ENCODE measurements at places on chromosomes 4 and X.

GRCh38 chrX:20311505-20311904, 44.8 kb upstream of the RPS6KA3 start:
- DNase-seq = no peak

- DNase-seq = no peak
Observed at GRCh38 chr4:181661923-181662322, 581.3 kb upstream of the TENM3 start.

DNA sequence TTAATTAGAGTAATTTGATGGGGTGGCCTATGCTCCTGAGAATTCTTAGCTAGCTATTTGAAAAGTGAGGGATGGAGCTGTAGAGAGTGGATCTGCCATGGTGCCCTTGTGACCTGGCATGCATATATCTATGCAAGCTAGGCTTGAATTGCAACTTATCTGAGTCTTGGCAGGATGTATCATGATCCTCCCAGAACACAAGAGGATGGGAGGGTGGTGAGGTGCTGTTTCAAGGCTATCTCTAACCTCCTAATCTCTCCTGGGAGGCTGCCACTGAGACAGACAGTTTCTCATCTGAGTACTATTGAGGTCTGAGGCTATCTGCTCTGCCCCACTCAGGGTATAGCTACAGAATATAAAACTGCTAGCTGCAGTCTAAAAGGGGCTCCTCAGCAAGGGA, 56.6 kb downstream of the BRCC3 start:
- no peak for DNase-seq

- no peak for DNase-seq
Observed at GRCh38 chr4:83022724-83023450, 12.1 kb upstream of the COPS4 start.

DNA sequence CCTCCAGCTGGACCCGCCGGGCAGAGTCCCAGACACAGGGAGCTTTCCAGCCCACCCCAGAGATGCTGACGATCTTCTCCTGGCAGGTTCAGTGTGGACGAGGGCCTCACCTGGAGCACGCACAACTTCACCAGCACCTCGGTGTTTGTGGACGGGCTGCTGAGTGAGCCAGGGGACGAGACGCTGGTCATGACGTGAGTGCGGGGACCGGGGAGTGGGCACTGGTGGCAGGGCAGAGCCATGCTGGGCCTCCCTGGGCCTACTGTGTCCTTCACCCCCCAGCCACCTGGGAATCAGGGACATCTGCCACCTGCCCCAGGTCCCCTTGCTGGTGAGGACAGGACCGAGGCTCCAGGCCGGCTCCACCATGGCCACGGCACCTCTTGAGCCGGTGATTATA, 235.6 kb downstream of the AFAP1 start:
- no peak for DNase-seq

DNA sequence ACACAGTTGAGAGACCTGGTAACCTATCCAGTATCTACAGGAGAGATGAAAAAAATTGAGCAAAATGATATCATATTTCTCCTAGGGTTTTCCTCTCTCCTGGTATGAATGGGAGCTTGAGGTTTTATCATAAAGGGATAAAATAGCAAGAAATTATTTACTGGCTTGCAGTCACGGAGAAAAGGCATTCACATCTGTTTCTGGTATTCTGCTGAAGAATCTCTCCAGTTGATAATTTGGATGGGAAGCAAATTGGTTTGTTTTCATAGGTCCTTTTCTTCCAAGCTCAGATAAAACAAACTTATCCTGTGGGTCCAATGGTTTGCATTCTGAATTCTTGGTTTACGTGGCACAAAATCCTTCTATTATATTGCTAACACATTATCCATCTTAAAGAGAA, 83.1 kb upstream of the GYPA start:
- DNase-seq = no peak

DNA sequence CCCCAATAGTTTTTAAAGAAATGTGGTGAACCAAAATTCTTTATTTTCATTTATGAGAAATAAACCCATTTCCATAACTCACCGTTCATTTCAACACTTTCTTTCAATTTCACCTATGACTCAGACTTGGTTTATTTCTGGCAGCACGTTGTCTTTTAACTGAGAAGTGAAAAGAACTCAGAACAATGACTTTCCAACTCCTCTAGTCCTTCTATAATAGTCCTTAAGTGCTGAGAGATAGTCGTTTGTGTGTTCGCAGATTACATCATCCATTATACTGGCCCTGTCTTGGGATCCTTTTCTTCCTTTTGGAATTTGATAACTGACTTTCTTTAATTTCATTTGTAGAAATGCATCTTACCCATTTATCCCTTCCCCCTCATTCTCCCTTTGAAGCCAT, 113.6 kb downstream of the GLUD2 start:
- no peak for DNase-seq

- DNase-seq = no peak
Observed at GRCh38 chrX:155231163-155231562, 14.9 kb downstream of the VBP1 start.

GRCh38 chrX:140733766-140734342, 24.3 kb downstream of the LINC00632 start:
- DNase-seq = no peak

- DNase-seq = no peak
Observed at GRCh38 chrX:108312011-108312410, 126.2 kb downstream of the COL4A6 start.

DNA sequence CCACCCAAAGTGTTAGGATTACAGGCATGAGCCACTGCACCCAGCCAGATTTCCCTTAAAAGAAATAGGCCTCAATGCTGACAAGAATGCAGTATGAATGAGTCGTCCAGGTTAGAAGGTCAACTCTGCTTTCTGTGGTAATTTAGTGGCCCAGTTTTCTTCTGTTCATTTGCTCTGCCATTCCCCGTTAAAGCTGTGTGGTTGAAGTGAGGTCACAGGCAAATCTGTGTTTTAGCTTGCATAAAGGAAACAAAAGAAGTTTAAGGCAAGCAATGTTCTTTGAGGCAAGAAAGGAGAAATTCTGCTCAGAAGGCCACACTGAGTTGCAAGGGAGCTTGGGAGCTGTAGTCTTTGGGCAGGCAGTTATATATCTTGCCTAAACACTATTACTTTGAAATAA, 176.8 kb downstream of the LARP7 start:
- DNase-seq = no peak

GRCh38 chr4:177879851-177880250, 437.6 kb upstream of the AGA start:
- no peak for DNase-seq

- no peak for DNase-seq
Observed at GRCh38 chrX:67614423-67614822, 70.6 kb downstream of the AR start.

- DNase-seq = no peak
Observed at GRCh38 chr4:26978387-26979053, 117.9 kb downstream of the STIM2 start.

DNA sequence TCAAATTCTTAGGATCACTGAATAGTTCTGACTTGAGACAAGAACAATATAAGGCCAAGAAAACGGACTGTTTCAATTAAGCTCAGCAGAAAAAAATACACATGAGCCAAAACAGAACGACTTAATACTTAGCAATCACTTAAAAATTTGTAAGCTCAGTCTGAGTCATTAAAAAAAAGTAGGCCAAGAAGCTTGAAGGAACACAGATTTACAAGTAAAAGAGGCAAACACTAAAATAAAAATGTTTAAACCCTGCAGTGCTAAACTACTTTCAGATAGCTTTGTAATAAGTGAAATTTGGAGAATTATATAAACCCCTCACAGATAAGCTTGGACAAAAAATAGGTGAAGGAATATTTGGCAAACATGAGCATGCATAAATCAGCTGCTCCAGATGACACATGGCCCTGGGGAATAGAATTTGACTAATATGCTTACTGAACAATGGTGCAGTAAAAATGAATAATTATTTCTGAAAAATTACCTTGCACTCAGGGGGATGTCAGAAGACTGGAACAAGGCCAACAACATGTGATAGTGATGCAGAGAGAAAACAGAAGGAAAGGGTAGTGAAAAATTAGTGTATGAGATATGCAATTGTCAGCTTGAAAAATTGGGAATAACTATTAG, 49.6 kb downstream of the LNX1 start:
- DNase-seq = no peak

DNA sequence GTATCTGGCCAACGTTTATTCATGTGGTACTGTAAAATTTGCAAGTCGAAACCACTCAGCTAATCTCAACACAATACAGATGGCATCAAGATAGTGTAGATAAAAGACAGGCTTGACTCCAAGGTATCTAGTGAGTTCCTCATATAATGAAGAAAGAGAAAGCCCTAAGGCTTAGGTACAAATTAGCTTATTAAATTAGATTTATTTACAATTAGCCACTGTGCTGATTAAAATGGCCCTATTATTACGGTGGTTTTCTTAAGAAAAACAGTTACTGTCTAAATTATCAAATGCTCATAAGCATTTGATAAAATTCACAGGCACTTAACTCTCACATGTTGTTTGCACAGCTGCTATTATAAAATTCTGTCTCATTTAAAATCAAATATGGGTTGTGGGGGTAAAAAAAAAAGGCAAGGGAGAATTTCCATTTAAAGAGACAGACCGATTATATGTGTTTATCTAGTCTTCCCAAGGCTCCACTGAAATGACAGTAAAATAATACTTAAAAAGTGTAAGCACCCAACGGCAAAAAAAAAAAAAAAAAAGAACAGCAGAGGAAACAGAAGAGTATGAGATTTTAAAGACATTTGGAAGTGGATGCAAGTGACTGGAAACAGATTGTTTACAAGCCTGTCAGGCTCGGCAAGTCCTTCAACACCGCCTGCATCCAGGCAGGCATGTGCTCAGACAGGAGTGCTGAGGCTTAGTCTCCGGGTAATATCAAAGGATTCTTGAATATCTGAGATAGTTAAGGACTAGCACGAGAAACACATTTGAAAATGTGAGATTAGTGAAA, 55.1 kb downstream of the FAM13A start:
- DNase-seq = no peak

- DNase-seq = no peak
Observed at GRCh38 chr4:147524601-147525000, 43.7 kb downstream of the EDNRA start.

DNA sequence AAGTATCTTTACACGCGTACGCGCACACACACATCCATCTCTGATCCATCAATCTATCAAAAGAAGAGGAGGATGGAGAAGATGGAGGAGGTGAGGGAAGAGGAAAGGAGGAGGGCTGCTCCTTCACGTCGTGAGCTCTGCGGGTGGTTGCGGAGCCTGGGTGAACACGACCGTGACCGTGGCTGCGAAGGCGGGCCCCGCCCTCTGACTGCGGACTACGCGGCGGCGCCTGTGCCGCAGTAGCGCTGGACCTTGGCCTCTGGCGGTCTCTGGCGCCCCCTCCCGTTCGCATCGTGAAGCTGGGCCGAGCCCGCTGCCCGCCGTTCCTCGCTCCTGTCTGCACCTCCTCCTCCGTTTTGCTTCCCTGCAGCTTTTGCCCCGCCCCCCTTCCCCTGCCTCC, 37.7 kb upstream of the ARAF start:
- DNase-seq = no peak

GRCh38 chr4:89759426-89759825, 77.5 kb downstream of the SNCA start:
- DNase-seq = no peak

GRCh38 chr4:3168029-3168428, 80.9 kb upstream of the MSANTD1 start:
- no peak for DNase-seq

DNA sequence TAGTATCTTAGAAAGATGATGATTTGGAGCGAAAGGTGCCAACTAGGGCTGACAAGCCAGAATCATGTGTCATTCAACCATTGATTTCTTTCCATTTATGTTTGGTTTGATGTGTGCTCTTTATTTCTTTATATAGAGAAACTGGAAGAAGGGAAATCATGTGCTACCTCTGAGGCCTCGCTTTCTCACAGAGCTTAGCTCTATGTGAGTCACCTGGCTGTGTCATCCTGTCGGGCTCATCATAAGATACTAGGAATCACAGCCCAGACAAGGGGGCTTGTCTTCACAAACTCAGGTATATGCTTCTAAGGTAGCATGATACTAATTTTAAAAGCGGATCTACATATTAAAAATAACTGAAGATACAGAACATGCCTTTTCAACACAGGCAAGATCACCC, 81.7 kb upstream of the GPM6B start:
- DNase-seq = no peak

DNA sequence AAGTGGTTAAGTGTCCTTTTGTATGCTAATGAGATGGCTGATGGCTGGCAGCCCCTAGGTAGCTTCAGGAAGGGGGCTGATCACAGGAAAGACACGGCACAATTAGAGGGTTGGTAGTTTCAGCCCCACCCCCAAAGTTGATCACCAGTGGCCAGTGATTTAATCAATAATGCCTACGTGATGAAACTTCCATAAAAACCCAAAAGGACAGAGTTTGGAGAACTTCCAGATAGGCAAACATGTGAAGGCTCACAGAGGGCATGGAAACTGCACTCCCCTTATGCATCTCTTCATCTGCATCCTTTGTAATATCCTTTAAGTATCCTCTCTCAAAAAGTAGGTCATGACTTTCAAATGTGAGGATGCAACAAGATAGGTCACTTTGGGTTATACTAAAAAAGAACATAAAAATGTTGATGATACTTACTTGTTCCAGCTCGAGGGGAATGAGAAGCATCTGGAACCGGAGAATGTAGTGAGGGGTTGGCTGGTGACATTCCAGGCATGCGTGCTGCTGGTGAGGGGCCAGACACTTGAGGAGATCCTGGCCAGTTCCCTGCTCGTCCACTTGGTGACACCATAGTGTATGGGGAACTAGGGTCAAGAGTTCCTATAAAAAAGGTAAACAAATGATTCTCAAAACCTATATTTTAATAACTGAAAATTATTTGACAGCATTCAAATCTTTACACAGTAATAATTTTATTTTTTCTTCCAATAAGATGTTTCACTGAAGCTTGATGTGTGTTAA, 16.7 kb upstream of the CXorf38 start:
- no peak for DNase-seq

DNA sequence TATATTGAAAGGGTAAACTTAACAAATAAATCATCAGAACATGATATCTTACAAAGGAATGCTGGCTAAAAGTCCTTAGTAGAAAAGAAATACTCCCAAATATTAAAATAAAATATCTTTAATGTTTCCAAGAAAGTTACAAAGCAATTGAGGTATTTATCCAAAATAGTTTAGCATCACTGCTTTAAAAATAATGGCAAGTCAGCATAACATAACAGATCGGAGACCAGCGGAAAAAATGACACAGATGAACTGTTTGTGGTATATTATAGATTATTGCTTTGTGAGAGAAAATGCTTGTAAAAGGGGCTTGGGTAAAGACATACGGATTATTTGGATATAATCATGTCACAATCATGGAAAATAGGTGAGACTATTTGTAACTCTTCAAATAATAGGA, 168.5 kb upstream of the TEX13C start:
- DNase-seq = no peak

DNA sequence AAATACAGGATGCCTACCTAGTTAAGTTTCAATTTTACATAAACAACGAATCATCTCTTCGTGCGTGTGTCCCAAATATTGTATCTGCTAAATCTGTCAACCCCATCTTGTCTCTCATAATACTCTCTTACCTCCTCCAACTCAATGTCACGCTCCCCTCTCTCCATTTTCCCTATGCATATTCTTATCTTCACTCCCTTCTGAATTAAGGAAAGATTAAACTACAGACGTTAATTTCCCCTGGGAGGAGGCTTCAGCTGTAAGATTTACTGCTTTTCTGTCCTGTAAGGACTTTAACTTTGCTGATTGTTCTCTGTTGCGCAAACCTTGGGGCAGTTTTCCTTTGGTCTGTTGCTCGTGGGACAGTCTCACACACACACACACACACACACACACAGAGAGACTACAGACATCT, 455 bp upstream of the ABCB7 start:
- no peak for DNase-seq

Measured in esophagus squamous epithelium (tissue), 5 donors.